ENCODE measurements at places on chromosomes 3 and 15.
A peak's percentile ranks its signal among the peaks of the same experiment; 100 is the strongest.

- DNase-seq: no peak
These were observed 92.9 kb downstream of the UBE3A start for GRCh38 chr15:25345943-25346342.

DNA sequence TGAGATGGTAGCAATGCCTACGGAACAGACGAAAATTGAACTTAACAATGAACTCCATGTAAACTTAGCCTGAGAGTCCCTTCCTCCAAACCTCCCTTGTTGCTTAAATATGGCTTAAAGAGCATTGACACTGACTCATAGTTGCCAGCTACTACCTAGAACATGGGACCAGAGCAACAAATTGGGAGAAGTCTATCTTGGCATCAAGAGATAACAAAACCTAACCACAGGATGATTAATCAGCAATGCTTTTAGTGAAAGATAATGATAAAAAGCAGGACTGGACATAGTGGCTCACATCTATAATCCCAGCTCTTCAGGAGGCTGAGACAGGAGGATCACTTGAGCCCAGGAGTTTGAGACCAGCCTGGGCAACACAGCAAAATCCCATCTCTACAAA, 117.8 kb upstream of the MNS1 start:
- DNase-seq: no peak

- no peak for DNase-seq
These were observed 251.6 kb downstream of the XXYLT1 start for GRCh38 chr3:195019335-195019734.

GRCh38 chr3:108053483-108053882, 37.3 kb downstream of the CD47 start:
- no peak for DNase-seq

DNA sequence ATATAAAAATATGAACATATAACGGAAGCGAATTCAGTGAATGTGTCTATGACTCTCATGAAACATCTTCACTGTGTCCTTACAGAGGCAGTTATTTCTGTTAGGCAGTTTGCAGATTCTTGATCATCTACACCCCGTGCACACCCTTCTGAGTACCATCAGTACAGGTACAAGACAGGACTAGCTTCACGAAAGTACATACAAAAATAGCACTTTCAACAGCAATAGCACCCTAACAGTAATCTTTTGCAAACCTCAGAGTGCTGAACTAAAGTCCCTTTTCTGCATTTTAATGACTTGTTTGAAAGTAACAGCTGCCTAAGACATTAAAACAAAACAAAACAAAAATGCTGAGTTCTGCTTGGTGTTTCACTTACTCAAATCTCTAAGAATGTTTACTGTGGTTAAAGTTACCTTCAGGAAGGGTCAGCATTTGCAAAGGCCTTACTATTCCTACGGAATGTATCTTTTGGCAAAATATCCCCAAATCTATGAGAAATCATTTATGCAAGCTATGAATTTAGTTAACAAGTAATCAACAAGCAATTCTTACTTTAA, 104.1 kb downstream of the CNTN3 start:
- DNase-seq: no peak

GRCh38 chr15:34514251-34514670, 69.2 kb downstream of the GOLGA8B start:
- peak; percentile 32 for DNase-seq

DNA sequence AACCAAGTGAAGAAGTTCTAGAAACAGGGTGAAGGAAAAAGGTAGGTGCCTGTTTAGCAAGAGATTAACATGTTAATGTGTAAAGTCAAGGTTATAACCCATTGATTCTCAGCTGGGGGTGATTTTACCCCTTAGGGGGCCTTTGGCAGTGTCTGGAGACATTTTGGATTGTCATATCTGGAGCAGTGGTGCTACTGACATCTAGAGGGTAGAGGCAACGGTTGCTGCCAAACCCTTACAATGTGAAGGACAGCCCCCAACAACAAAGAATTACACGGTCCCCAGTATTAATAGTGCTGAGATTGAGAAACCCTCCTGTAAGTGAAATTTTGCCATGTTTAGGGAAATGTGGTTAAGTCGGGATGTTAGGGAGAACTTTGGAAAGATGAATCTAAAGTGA, 74.7 kb downstream of the CRYBG3 start:
- DNase-seq: no peak

DNA sequence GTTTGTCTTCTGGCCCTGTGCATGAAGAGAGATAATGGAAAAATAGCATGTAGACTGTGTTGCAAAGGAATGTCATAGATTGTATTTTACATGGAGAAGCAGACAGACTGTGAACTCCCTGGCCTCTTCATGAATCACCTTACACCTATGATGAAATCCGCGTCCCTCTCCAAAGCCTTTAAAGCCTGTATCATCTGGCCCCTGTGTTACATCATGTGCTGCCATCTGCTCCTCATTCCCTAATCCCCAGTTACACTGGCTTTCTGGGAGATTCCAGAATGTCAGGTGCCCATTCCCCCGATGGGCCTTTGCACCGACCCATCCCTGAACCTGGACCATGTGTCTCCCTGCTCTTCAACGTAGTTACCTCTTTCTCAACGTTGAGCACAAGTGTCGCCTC, 190.8 kb downstream of the ADAMTSL3 start:
- DNase-seq: no peak

GRCh38 chr15:39784638-39785037, 2.0 kb upstream of the FSIP1 start:
- DNase-seq: no peak

- no peak for DNase-seq
These were observed 29.4 kb upstream of the MYZAP start for GRCh38 chr15:57562196-57562769.

GRCh38 chr3:53045518-53046170, at the start of gene SFMBT1:
Gene SFMBT1, minus strand, starts transcription at chr3:53046073. Its CDS starts 76,945 bp downstream, at chr3:52969128.
- DNase-seq: peak; percentile 57

DNA sequence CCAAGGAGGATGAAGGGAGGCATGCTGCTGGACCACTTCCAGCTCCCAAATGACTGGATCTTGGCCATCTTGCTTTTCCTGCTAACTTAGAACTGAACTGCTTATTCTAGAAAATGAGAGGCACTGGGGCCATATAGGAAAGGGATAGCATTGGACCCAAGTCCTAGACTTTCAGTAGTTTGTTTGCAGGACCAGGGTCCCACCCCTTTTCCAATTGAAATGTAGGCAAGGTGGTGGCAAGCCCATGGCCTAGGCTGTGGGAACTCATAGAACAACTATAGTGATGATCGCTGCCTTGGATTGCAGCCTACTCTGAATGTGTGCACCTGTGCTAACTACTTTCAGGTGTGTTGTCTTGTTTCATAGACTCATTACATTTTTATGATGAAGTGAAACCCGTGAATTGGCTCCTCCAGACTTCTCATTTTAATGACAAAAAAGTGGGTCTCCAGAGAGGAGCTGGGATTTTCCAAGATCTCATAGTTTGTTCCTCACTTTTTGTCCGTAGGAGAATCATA, 50.3 kb downstream of the TGFBR2 start:
- no peak for DNase-seq

GRCh38 chr3:13462822-13463221, 17.3 kb upstream of the HDAC11 start:
- no peak for DNase-seq

GRCh38 chr3:172046268-172046915, 7.0 kb downstream of the FNDC3B start:
- no peak for DNase-seq

GRCh38 chr3:127052121-127052561, 69.2 kb downstream of the PLXNA1 start:
- DNase-seq: no peak

GRCh38 chr3:9110316-9110715, 139.1 kb downstream of the SRGAP3 start:
- no peak for DNase-seq

DNA sequence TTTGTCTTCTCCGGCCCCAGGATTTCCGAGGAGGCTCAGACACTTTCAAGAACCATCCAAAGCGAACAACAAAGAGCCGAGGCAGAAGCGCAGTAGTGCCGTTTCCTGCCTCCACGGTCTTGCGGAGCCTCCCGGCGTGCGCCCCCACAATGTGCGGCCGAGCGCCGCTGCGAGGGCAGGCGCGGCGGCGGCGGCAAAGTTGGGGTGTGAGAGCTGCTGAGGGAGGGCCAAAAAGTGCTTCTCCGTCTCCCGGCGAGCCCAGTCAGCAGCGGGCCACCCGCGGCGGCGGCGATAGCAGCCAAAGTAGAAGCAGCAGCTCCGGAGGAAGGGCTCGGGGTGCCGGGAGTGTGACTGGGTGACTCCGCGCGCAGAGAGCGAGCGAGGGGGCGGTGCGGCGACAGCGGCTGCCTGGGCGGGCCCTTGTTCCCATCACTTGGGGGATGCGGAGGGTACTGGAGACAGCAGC, 749.1 kb downstream of the ROBO1 start:
- DNase-seq: peak; percentile 39

DNA sequence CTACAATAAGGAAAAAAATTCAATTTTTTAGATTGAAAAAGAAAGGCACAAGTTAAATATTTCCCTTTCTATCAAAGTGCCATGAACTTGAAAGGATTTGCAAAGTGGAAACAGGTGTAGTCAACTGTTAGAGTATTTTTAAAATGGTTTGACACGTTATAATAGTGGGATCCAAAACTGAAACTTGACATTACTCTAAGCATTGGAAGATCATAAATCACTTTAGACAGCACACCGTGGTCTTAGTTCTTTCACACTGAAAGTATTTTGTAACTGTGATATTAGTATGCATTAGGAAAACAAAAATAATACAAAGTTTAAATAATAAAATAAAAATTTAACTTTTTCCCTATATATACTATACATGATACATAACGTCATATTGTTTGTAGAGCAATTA, 933.1 kb downstream of the EPHA3 start:
- DNase-seq: no peak

GRCh38 chr3:169623971-169624370, 39.5 kb downstream of the MECOM start:
- DNase-seq: no peak

DNA sequence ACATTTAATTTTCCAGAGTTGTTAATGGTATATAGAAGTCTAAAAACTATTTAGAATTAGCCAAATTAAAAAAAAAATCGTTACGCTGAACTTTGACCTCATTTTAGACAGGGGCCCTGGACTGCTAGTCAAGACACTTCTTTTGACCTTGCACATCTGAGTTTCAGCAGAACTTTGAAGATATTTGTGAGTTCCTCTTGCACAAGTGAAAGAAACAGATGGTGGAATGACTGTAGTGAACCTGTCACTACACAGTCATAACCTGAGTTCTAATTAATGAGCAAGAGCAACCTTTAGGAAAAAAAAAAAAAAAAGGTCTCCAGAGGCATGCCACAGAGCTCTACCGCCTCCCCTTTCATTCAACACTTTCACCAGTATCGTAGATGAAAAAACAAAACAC, 5.3 kb downstream of the MYO5C start:
- DNase-seq: no peak

DNA sequence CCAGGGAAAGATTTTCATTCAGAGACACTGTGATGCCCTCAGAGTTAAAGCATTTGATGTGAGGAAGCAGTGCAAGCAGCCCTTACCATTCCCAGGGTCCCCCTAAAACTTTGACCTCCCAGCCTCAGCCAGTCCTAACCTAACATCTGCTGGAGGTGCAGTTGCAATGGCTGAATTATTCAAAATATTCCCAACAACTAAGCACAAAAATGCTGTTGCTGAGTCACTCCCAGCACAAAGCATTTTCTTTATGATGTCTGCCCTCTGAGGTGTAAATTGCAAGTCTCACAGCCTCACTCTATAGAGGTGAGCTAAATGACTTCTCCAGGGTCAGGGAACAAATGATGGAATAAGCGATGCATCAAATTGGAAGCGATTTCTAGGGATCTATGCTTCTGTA, 6.4 kb upstream of the REC114 start:
- DNase-seq: no peak

- DNase-seq: no peak
These were observed 20.7 kb upstream of the OTOL1 start for GRCh38 chr3:161475905-161476304.

- no peak for DNase-seq
These were observed 4.7 kb upstream of the CEP97 start for GRCh38 chr3:101719604-101720185.

- no peak for DNase-seq
These were observed 244.9 kb downstream of the FGF12 start for GRCh38 chr3:192482391-192482790.

DNA sequence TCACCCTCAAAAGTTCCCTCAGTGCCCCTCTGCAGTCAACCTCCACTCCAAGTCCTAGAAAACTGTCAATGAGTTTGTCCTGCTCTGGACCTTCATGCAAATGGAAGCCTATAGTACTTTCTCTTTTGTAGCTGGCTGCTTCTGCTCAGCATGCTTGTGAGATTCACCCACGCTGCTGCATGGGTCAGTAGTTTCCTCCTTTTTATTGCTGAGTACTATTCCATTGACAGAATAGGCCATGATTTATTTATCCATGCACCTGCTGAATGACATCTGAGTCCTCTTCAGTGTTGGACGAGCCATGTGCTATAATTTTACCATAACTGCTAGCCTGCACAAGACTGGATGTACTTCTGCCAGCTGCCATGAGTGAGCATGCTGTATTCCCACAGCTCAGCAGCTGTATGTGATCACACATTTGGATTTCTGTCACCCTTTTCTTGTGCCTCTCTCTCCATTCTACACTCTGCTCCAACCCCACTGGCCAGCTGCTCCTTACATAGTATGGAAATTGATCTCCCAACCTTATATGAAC, 26.3 kb downstream of the CDCP1 start:
- DNase-seq: no peak

DNA sequence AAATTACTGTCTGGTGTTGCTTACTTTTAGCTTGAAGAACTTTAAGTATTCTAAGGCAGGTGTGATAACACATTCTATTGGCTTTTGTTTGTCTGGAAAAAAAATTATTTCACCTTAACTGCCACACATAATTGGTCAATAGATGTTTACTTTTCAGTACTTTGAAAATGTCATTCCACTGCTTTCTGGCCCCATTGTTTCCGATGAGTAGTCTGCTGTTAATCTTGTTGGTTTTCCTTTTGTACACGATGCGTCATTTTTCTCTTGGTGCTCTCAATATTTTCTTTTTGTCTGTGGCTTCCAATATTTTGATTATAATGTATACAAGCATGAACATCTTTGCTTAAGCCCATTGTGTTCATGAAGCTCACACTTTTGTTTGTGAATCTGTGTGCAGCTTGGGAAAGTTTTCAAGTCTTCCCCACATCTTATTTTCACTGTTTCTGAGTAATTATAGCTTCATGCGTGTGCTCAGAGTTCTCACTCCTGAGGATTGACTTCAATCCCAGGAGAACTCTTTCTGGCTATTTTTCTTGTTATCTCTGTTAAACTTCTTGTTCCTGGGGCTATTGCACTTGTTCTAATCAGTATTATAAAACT, 664.7 kb downstream of the IGSF11 start:
- DNase-seq: no peak

GRCh38 chr3:99838755-99839154, 21.1 kb downstream of the CMSS1 start:
- DNase-seq: no peak

- DNase-seq: no peak
These were observed 63.4 kb downstream of the LRIG1 start for GRCh38 chr3:66437341-66437929.

- no peak for DNase-seq
These were observed 208.4 kb downstream of the PLOD2 start for GRCh38 chr3:145952536-145952935.

- DNase-seq: no peak
These were observed 28.5 kb upstream of the SLC6A6 start for GRCh38 chr3:14373753-14374376.

All from progenitor cell of endocrine pancreas (in vitro differentiated cells).